ENCODE measurements at places on chromosomes 1 and 21. TPM values are rescaled to one million over a fixed set of nuclear protein-coding genes. Genes with fewer than 3 reads are reported as not detected.

S100A1 gene
- not detected for total RNA-seq

- no peak for DNase-seq
- no peaks in the 10 kb centered on the region for H3K27me3 ChIP-seq
- H3K4me1 ChIP-seq: peaks cover 12% of the 10 kb centered on the region
- no peak overlapping the region for H3K27ac ChIP-seq
- H3K4me3 ChIP-seq: no peak overlapping the region
- H3K36me3 ChIP-seq: no peaks in the 10 kb centered on the region
Measured at GRCh38 chr1:107840725-107841124, 124.3 kb downstream of the VAV3 start.

FCRL5 gene
- 0.93 TPM for total RNA-seq

- no peak overlapping the region for H3K4me3 ChIP-seq
- no peaks in the 10 kb centered on the region for H3K27me3 ChIP-seq
- H3K27ac ChIP-seq: no peak overlapping the region
- no peaks in the 10 kb centered on the region for H3K36me3 ChIP-seq
- no peak for DNase-seq
Measured at GRCh38 chr21:21714426-21714825, 716.2 kb downstream of the NCAM2 start.

S100A2 gene
- total RNA-seq: 5.6 TPM

AMIGO1 gene
- 13.3 TPM for total RNA-seq

GRCh38 chr1:80993154-80993980 is 807.4 kb upstream of the ADGRL2 start:
- no peaks in the 10 kb centered on the region for H3K36me3 ChIP-seq
- DNase-seq: no peak
- H3K27ac ChIP-seq: no peak overlapping the region

DNA sequence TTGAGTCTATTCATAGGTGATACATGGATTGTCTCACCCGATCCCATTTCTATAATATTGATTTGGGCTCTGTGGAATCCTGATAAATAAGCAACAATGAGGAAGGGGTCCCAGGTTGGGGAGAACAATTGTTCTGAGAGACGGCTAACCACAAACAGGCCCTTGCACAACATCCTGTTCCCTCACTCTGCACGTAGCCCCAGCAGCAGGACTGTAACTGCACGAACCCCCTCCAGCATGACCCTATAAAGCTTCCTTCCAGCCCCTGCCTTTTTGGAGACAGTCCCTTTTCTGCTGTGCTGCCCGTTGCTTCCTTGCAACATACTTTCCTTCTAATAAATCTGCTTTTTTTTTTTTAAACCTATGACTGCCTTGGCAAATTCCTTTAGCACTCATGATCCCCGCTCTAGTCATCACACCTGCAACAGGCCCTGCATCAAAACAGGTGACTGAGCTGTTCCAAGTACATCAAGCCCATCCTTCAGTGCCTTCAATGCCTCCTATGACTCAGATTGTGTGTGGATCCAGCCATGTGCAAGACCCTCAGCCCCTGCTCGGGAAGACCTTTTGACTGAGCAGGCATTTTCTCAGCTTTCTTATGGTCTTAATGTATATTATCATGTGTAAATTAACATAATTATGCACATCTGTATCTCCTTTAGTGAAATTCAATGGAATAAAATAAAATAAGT is 63.7 kb upstream of the B3GALNT2 start:
- no peaks in the 10 kb centered on the region for H3K27me3 ChIP-seq
- H3K4me3 ChIP-seq: no peak overlapping the region
- H3K36me3 ChIP-seq: no peaks in the 10 kb centered on the region
- no peak overlapping the region for H3K27ac ChIP-seq
- DNase-seq: no peak
- no peaks in the 10 kb centered on the region for H3K4me1 ChIP-seq

DNA sequence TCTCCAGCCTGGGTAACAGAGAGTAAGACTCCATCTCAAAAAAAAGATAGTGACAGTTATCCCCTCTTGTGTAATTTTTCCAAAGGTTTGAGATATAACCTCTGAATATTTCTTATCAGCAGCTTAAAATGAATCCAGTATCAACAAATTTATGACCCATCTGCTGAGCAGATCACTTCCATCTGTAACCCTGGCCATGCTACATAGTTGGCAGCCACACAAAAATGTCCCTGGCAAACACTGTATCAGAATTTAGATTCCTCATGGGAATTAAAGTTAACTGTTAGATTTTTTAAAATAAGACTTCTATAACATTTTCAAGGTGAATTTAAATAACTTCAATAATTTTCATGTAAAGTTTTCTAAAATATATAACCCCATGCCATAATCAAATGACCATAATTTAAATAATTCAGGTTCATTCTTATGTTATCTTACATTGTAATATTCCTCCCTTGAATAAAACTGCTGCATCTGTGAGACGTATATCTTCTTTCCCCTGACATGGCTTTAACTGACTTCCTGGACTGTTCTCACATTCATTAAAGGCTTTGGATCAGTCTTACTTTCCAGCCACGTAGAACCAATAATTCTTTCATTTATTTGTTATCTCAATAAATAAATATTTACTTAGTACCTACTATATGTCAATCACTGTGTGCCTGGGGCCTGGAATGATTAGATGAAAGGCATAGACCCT is 5.3 kb upstream of the PRPF38B start:
- no peak for DNase-seq
- H3K4me1 ChIP-seq: peaks cover 7% of the 10 kb centered on the region
- H3K27ac ChIP-seq: no peak overlapping the region
- H3K27me3 ChIP-seq: no peaks in the 10 kb centered on the region
- no peaks in the 10 kb centered on the region for H3K36me3 ChIP-seq

PTCH2 gene
- total RNA-seq: 0.64 TPM

DNA sequence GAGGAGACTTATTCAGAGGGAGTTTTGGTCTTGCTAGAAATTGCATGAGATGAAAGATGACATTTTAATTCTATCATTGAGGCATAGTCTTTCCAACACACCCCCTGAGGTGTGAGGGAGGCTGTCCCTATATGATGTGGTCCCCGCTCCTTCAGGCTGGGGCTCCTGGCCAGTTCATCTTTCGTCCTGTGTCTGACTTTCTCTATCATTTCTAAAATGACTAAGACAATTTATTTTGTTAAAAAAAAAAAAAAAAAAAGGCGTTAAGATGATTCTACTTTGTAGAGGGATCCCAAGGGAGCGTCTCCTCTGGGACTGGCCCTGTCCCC is 50.5 kb downstream of the PRKCZ start:
- no peak overlapping the region for H3K4me3 ChIP-seq
- H3K27ac ChIP-seq: no peak overlapping the region
- H3K36me3 ChIP-seq: no peaks in the 10 kb centered on the region
- H3K27me3 ChIP-seq: no peaks in the 10 kb centered on the region

- no peaks in the 10 kb centered on the region for H3K36me3 ChIP-seq
- no peak overlapping the region for H3K27ac ChIP-seq
- no peaks in the 10 kb centered on the region for H3K4me1 ChIP-seq
- H3K4me3 ChIP-seq: no peak overlapping the region
Measured at GRCh38 chr1:1975535-1975934, 28.1 kb downstream of the CFAP74 start.

GRCh38 chr1:154221278-154222001 is 685 bp downstream of the UBAP2L start:
- peak overlapping the region; percentile 78 for H3K4me3 ChIP-seq
- peak overlapping the region; percentile 98 for H3K27ac ChIP-seq
- H3K4me1 ChIP-seq: peaks cover 38% of the 10 kb centered on the region

GRCh38 chr1:24381256-24381655 is 32.3 kb downstream of the STPG1 start:
- H3K27ac ChIP-seq: no peak overlapping the region
- peaks cover 15% of the 10 kb centered on the region for H3K4me1 ChIP-seq
- H3K36me3 ChIP-seq: peaks cover 12% of the 10 kb centered on the region
- no peaks in the 10 kb centered on the region for H3K27me3 ChIP-seq
- no peak overlapping the region for H3K4me3 ChIP-seq

GRCh38 chr1:61692155-61692800 is 32.7 kb downstream of the TM2D1 start:
- H3K4me3 ChIP-seq: no peak overlapping the region
- H3K36me3 ChIP-seq: peaks cover 20% of the 10 kb centered on the region
- no peaks in the 10 kb centered on the region for H3K27me3 ChIP-seq
- no peak for DNase-seq
- H3K27ac ChIP-seq: no peak overlapping the region
- H3K4me1 ChIP-seq: no peaks in the 10 kb centered on the region

GRCh38 chr1:197735461-197735860 is 39.8 kb downstream of the DENND1B start:
- no peaks in the 10 kb centered on the region for H3K36me3 ChIP-seq
- no peak overlapping the region for H3K4me3 ChIP-seq
- H3K27ac ChIP-seq: no peak overlapping the region
- no peaks in the 10 kb centered on the region for H3K4me1 ChIP-seq
- no peaks in the 10 kb centered on the region for H3K27me3 ChIP-seq

- DNase-seq: no peak
- H3K27me3 ChIP-seq: no peaks in the 10 kb centered on the region
- no peaks in the 10 kb centered on the region for H3K4me1 ChIP-seq
Measured at GRCh38 chr1:177928194-177928593, 41.7 kb downstream of the SEC16B start.

DNA sequence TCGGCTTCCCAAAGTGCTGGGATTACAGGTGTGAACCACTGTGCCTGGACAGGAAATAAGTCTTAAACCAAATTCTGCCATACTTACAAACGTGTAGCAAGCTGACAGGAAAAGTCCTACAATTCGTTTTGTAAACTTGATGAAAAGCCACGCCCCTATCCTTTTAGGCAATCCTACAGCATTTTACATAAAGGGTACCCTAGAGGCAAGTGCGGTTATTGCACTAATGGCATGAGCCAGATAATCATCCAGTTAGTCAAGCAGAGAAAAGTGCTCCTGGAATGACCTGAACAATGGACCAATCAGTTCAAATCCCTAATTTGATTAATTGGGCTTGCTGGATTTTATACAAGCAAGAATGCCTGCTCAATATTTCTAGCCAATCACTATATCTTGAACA is 338.2 kb downstream of the KIF26B start:
- H3K4me1 ChIP-seq: no peaks in the 10 kb centered on the region
- H3K4me3 ChIP-seq: no peak overlapping the region
- no peak for DNase-seq
- H3K27me3 ChIP-seq: no peaks in the 10 kb centered on the region
- no peak overlapping the region for H3K27ac ChIP-seq

S1PR1 gene
- total RNA-seq: 134 TPM

- no peak for DNase-seq
- H3K4me3 ChIP-seq: peak overlapping the region; percentile 31
- no peaks in the 10 kb centered on the region for H3K27me3 ChIP-seq
- H3K4me1 ChIP-seq: peaks cover 7% of the 10 kb centered on the region
- no peaks in the 10 kb centered on the region for H3K36me3 ChIP-seq
- no peak overlapping the region for H3K27ac ChIP-seq
Measured at GRCh38 chr1:89271341-89272015, 1.2 kb downstream of the GBP5 start.

DNA sequence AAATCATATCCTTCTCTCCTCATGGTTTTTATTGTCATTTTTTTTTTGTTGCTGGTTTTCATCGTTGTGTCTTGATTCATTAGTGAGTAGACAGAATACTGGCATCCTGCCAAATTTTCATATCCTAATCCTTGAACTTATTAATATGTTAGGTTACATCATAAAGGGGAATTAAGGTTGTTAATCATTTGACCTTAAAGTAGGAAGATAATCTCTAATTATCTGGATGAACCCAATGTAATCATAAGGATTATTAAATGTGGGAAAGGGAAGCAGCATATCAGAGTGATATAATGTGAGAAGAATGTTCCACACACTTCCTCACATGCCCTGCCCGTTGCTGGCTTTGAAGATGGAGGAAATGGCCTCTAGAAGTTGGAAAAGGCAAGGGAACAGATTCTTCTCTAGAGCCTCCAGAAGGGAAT is 299.7 kb downstream of the HMCN1 start:
- no peaks in the 10 kb centered on the region for H3K27me3 ChIP-seq
- peaks cover 6% of the 10 kb centered on the region for H3K4me1 ChIP-seq
- DNase-seq: no peak
- no peaks in the 10 kb centered on the region for H3K36me3 ChIP-seq

DNA sequence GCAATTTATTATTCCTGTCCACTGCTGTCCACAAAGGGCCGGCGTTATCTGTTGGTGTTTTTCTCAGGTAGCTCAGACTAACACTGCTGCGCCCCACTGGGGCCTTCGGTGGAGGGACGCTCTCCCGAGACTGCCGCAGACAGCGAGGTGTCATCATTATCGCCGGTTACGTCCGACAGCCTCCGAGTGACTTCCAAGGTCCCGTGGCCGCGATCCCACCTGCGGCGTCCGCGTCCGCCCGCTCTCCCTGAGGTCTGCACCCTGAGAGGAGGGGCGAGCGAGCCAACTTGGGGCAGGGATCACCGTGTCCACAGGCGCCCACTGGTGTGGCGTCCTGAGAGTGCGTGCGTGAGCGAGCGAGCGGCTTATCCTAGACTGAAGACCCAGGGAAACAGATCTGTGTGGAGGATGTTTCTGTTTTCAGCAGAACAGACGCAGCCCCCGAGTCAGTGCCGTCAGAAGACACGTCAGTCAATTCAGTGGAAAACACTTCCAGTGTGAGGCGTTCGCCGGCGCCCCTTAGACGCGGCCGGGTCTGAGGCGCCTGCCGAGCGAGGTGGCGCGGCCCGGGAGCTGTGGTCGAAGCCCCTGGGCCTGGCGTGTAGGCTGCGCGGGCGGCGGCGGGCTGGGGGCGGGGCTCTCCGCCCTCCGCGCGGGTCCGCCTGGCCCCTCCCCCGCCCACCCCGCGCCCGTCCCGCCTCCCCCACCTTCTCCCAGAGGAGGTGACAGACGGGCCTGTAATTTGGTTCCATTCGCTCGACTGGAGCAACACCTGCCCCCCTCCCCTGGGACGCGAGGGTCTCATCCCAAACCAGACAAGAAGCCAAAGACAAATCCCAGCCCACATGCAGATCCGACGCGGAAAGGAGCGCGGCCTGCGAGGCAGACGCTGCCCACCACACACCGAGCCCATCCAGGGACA is 12.6 kb downstream of the NHLH2 start:
- peak overlapping the region; percentile 50 for H3K4me3 ChIP-seq
- peaks cover 15% of the 10 kb centered on the region for H3K4me1 ChIP-seq
- H3K27ac ChIP-seq: no peak overlapping the region
- peaks cover 21% of the 10 kb centered on the region for H3K27me3 ChIP-seq

RGS16 gene
- 12.0 TPM for total RNA-seq

GRCh38 chr1:203227371-203228083 is 1.9 kb downstream of the CHIT1 start:
- no peak for DNase-seq
- no peak overlapping the region for H3K4me3 ChIP-seq
- no peaks in the 10 kb centered on the region for H3K4me1 ChIP-seq
- H3K36me3 ChIP-seq: no peaks in the 10 kb centered on the region

- no peaks in the 10 kb centered on the region for H3K4me1 ChIP-seq
- H3K4me3 ChIP-seq: no peak overlapping the region
- H3K27me3 ChIP-seq: no peaks in the 10 kb centered on the region
Measured at GRCh38 chr21:46613391-46613790, 8.5 kb upstream of the S100B start.

Measured in upper lobe of right lung (tissue), 1 donor.